ENCODE measurements at places on chromosomes 5 and 9. TPM values are rescaled to one million over a fixed set of nuclear protein-coding genes. Genes with fewer than 3 reads are reported as not detected.

FBXL7 gene
- 21.3 TPM for polyA plus RNA-seq

ENTREP1 gene
- 3.4 TPM for polyA plus RNA-seq

FOXI1 gene
- 5.2 TPM for polyA plus RNA-seq

SLC22A5 gene
- 53.4 TPM for polyA plus RNA-seq

BSPRY gene
- polyA plus RNA-seq: 10.5 TPM

FAM13B gene
- polyA plus RNA-seq: 46.9 TPM

IRX2 gene
- 22.6 TPM for polyA plus RNA-seq

LRRC8A gene
- polyA plus RNA-seq: 27.9 TPM

SOX30 gene
- polyA plus RNA-seq: 0.64 TPM

C9orf85 gene
- polyA plus RNA-seq: 17.6 TPM

AQP3 gene
- polyA plus RNA-seq: 42.3 TPM

LCP2 gene
- 3.0 TPM for polyA plus RNA-seq

ARL14EPL gene
- polyA plus RNA-seq: not detected

SMIM23 gene
- not detected for polyA plus RNA-seq

SPATA9 gene
- polyA plus RNA-seq: 1.4 TPM

COL15A1 gene
- polyA plus RNA-seq: 24.1 TPM

LRRC14B gene
- polyA plus RNA-seq: 0.10 TPM

IGFBPL1 gene
- polyA plus RNA-seq: 1.4 TPM

LTC4S gene
- 6.7 TPM for polyA plus RNA-seq

MCTP1 gene
- polyA plus RNA-seq: 5.6 TPM

NTRK2 gene
- 97.1 TPM for polyA plus RNA-seq

FYB1 gene
- 4.1 TPM for polyA plus RNA-seq

DPP7 gene
- polyA plus RNA-seq: 29.6 TPM

SPINK13 gene
- polyA plus RNA-seq: 0.81 TPM

CNTLN gene
- 11.5 TPM for polyA plus RNA-seq

SPINK6 gene
- not detected for polyA plus RNA-seq

NXNL2 gene
- polyA plus RNA-seq: 4.8 TPM

CMYA5 gene
- 23.3 TPM for polyA plus RNA-seq

ZNF658 gene
- 8.9 TPM for polyA plus RNA-seq

C9orf153 gene
- 0.13 TPM for polyA plus RNA-seq

KCNV2 gene
- polyA plus RNA-seq: 0.10 TPM

ELOVL7 gene
- 16.1 TPM for polyA plus RNA-seq

GABRA6 gene
- 0.10 TPM for polyA plus RNA-seq

UBE2D2 gene
- polyA plus RNA-seq: 149 TPM

SLC6A3 gene
- polyA plus RNA-seq: 0.40 TPM

DPM2 gene
- 38.3 TPM for polyA plus RNA-seq

LCN15 gene
- 0.15 TPM for polyA plus RNA-seq

CCL21 gene
- polyA plus RNA-seq: 10.1 TPM

FRMD3 gene
- polyA plus RNA-seq: 22.1 TPM

ITGA2 gene
- 23.9 TPM for polyA plus RNA-seq

CDC25C gene
- polyA plus RNA-seq: 9.0 TPM

WWC1 gene
- 99.8 TPM for polyA plus RNA-seq

GABRA1 gene
- not detected for polyA plus RNA-seq

All from renal pelvis (tissue), 12 donors.